ENCODE measurements at places on chromosomes 1 and 21.

DNA sequence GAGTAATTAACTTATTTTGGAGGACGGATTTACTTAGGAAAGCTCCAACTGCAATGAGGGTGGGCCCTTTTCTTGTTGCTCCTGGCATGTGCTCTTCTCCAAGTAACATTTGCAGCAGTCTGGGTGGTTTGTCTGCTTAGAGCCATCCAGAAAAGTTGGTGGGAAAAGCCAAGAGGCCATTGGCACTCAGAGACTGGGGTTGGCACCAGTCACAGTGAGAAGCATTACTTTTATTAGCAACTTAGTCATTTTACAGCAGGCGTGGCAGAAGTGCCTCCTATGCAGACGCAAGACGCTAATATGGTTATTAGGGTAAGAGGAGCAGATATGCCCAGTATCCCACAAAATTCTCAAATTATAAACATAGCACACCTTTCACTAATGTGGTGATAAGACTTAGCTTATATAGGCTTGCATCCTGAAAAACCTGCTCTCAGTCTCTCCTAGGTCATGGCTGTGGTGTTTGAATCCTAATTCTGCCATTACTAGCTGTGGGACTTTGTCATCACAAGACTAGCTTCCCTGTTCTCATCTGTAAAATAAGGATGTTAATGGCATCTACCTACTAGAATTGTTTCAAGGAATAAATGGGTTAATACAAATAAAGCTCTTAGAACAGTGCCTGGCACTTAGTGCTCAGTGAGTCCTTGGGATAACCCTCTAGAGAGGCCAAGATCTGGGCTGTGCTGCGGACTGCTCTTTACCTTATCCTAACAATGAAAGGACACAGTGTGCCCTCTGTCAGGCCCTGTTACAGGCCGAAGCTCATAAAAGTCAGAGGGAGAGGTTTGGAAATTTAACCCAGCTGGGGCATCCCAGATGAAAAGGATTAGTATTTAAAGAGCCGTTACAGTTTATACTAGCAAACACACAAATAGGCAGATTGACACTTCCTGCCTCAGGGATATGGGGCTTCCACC is 154.6 kb downstream of the ROR1 start:
- DNase-seq, result no peak

GRCh38 chr1:53339736-53340635 is 12.1 kb upstream of the LRP8 start:
- no peak for DNase-seq

DNA sequence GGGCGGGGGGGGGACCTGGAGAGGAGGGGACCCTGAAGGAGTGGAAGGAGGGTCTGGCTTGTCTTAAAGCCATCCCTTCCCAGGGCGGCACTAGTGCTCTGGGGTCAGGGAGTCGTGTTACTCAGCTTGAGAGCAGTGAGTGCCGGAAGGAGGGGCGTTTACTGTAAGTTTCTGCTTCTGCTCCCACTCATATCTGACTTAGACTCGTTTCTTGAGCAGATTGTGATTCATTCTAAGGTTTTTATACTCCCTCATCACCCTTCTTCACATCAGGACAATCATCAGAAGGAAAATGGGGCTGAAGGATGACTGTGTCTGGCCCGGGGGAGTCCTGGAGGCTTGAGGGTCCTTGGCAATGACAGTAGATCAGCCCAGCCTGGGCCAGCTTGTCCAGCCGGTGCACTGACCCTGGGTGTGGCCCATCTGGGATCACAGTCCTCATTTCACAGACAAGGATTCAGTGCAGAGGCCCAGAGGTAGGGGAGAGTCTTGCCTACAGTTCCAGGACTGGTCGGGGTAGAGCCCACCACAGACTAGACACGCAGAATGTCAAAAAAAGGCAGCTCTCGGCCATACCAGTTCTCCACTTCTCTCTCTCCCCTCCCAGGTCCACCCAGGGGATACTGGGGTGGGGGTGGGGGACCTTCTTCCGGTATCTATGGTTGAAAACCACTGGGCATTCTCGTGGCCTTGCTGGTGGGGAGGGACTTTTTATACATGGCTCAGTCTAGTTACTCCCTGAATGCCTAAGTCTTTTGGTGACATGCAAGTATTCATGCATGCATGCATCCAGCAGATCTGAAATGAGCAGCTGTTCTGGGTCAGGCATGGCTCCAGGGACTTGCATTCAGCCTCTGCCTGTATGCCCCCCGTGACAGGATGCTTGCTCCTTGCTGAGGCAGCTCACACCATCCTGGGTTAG is 5.1 kb downstream of the TNFRSF8 start:
- no peak for DNase-seq

- no peak for DNase-seq
Measured at GRCh38 chr1:111520053-111520452, 16.6 kb upstream of the ADORA3 start.

GRCh38 chr1:209620487-209620884 is 31.7 kb downstream of the LAMB3 start:
- DNase-seq, result no peak

DNA sequence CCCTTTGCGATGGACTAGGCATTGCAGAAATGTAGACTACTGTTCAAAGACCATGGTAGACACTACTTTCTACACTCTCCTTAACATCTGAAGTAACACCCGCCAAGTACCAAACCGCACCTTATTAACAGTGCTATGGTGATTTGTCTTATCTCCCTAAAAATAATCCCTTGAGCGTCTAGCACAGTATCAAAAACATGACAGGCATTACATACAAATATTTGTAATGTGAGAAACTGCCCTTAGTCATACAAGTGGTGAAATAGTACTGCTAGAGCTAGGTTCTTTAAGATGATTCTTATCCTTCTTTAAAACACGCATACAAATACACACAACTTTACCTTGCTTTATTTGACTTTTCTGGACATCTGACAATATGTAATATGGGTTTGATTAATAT is 27.2 kb downstream of the PUM1 start:
- DNase-seq, result no peak

GRCh38 chr1:51058858-51059257 is 43.2 kb upstream of the C1orf185 start:
- DNase-seq, result no peak

DNA sequence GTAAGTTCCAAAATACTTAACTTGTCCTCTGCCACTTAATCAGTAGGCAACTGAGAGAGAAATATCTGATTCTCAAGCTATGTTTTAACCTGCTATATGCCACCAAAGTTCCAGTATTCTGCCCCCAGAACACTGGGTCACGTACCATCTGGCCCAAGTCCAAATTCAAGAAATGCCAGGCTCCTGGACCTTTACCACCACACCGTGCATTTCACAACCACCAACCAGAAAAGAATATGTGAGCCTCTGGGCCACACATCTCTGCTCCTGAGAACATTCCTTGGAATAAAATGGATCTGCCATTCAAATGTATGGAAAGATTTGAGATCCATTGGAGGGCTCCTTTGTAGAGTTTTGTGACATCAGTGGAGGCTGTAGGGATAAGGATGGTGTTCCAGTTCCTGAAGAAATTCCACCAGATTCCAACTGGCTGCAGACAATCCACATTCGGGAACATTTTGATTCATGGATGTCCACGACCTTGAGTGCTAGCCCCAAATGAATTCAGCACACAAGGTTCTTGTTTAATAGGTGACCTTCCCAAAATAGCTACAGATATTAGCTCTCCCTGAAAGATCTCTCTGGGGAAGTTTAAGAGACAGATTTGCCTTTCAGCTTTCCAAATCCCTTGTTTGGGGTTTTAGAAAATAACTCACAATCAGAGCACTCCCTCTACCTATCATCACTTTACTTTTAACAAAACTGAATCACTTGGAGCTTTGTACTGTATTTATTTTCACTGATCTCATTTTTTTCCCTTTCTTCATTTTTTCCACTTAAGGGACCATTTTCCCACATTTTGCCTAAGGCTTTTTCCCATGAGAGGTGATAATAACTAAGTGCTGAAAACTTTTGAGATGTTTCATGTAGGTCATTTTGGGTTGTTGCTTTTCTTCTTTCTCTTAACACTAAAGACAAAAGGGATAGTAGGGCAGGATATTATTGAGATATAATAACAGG is 128.4 kb upstream of the ZC3H11B start:
- DNase-seq, result no peak

GRCh38 chr1:182351790-182352364 is 39.7 kb downstream of the GLUL start:
- DNase-seq, result no peak

- DNase-seq, result peak; percentile 28
Measured at GRCh38 chr1:62045574-62045973, 149.1 kb upstream of the L1TD1 start.

GRCh38 chr1:168473126-168473525 is 70.7 kb downstream of the XCL2 start:
- no peak for DNase-seq

GRCh38 chr1:208525417-208525816 is 281.2 kb upstream of the PLXNA2 start:
- no peak for DNase-seq

DNA sequence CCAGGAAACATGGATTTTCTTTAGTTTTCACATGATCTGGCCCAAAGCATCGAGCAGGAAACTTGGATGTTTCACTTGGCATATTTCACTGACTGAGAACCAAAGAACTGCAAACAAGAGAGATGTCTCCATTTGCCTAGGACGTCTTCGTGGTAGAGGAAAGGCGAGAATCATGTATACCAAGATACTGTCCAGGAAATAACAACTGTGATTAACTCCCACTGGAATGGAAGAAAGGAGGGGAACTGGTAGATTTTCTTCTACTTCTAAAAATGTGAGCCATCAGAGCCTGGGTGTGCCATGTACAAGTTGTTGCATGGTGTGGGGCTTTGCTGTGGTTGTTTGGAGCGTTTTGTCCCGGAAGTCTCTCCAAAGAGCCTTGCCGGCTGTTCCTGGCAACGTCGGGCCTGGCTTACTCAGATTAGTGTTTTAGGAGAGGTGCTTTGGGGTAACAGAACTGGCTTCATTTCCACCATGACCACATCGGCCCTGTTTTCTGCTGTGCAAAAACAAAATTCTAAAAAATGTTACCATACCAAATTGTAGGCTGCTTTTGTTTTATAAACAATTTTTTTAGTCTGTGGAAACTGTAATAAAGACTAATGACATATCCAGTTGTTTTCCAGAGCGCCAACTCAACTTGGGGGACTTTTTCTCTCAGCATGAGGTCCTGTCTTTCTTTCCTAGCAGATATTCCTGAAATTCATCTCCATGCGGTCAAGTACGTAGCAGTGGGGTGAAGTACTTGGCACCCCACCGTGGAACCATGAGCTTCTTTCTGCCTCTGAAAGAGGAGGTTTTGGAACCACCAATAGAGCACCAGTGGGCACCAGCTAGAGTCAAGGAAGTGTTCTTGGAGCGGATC is 118.3 kb downstream of the TM2D1 start:
- no peak for DNase-seq

DNA sequence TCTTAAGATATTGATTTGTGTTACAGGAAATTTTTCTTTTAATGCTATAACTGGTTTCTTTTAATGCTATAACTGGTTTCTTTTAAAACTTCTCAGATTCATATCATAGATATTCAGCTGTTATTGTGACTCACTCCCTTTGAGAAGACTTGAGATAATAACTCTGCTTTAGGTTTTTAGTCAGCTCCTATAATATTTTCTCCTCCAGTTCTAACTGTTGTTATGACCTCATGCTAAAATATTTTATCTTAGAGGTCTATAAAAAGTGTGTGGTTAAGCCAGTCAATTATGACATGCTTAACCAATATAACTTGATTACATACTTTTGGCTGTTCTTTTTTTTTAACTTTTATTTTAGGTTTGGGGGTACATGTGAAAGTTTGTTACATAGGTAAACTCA is 280.2 kb downstream of the PTGER3 start:
- no peak for DNase-seq

- DNase-seq, result no peak
Measured at GRCh38 chr1:210231846-210232510, 618 bp upstream of the SERTAD4 start.

DNA sequence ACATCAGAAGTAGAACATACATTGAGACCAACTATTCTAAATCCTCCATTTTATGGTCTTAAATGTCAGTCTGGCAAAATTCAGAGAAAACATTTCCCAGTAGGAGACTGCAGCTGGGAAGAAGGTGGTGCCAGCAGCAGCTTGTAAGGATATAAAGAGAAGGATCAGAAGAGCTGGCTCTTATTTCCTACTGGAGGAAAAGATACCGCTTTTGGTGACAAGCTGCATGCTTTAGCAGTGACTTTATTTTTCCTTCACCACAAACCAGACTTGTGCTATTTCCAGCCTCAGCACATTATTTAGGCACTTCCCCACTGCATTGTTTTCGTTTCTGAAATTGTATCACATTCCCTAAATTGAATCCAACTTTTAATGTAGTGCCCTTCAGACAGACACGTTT is 28.4 kb downstream of the RNF11 start:
- no peak for DNase-seq

Measured in NCI-H2107 (cell line).